ENCODE measurements at places on chromosomes 1 and 21.

- DNase-seq, result no peak
Measured at GRCh38 chr21:36841866-36842265, 124.6 kb downstream of the HLCS start.

DNA sequence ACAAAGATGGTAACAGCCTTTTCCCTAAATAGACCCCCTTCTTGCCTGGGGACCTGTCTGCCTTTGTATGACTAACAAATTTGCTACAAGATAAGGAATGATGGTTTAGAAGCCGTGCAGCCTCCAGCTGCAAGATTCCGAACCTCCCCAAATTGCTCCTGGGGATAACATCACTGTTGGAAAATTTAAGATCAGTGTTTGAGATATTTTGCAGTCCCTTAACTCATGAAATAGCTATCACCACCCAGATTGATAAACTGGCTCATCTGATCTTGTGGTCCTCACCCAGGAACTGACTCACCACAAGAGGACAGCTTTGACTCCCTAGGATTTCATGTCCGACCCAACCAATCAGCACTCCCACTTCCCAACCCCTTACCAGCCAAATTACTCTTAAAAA lies 254.7 kb downstream of the USH2A start:
- no peak for DNase-seq

DNA sequence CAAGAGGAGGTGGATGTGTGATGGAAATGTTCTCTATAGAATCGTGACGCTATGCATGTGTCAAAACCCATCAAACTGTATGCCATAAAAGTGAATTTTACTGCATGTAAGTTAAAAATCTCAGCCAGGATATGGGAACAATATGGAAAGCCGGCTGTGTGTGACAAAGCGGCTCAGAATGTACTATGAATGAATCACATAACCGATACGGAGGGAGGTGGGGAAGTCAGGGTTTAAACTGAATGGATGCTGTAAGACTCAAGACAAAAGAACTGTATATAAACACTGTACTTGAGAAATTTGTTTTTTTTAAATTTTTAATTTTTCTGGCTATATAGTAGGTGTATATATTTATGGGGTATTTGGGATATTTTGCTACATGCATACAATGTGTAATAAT lies 111.6 kb upstream of the PDE4B start:
- DNase-seq, result no peak

GRCh38 chr1:56940039-56940438 lies 25.8 kb downstream of the C8B start:
- DNase-seq, result no peak

- peak; percentile 83 for DNase-seq
Measured at GRCh38 chr1:54378157-54378873, 27.9 kb downstream of the SSBP3 start.

GRCh38 chr1:216464489-216464888 lies 41.2 kb upstream of the USH2A start:
- DNase-seq, result no peak

- DNase-seq, result no peak
Measured at GRCh38 chr21:43829161-43829560, 35.9 kb upstream of the AGPAT3 start.

GRCh38 chr1:57925226-57925625 lies 501.4 kb upstream of the DAB1 start:
- no peak for DNase-seq

- DNase-seq, result no peak
Measured at GRCh38 chr1:12603224-12603623, 14.8 kb downstream of the DHRS3 start.

DNA sequence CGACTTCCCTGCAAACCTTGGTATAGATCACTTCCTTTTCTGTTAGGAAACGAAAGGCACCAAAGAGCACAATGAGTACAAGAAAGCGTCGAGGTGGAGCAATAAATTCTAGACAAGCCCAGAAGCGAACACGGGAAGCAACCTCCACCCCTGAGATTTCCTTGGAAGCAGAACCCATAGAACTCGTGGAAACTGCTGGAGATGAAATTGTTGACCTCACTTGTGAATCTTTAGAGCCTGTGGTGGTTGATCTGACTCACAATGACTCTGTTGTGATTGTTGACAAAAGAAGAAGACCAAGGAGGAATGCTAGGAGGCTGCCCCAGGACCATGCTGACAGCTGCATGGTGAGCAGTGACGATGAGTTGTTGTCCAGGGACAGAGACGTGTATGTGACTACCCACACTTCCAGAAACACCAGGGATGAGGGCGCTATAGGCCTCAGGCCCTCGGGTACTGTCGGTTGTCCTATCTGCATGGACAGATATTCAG lies 18.5 kb downstream of the FAM89A start:
- DNase-seq, result no peak

DNA sequence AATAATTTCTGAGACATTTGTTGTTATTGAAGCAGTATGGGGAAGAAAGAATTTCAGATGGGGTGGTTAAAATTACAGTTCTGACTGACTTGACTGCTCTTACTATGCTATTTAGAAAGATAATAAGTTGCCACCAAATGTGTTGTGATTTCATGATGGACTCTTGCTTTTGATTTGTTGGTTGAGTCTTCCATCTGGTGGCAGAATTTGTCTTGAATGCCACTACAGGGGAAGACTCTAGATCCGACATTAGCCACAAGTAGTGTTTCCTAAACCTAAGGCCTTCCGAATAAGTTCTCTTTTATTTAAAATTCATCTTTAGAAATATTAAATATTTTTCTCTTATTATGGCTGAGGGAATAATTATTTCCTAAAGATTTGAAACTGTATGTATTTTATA lies 190.9 kb upstream of the ADGRL4 start:
- DNase-seq, result peak; percentile 12

DNA sequence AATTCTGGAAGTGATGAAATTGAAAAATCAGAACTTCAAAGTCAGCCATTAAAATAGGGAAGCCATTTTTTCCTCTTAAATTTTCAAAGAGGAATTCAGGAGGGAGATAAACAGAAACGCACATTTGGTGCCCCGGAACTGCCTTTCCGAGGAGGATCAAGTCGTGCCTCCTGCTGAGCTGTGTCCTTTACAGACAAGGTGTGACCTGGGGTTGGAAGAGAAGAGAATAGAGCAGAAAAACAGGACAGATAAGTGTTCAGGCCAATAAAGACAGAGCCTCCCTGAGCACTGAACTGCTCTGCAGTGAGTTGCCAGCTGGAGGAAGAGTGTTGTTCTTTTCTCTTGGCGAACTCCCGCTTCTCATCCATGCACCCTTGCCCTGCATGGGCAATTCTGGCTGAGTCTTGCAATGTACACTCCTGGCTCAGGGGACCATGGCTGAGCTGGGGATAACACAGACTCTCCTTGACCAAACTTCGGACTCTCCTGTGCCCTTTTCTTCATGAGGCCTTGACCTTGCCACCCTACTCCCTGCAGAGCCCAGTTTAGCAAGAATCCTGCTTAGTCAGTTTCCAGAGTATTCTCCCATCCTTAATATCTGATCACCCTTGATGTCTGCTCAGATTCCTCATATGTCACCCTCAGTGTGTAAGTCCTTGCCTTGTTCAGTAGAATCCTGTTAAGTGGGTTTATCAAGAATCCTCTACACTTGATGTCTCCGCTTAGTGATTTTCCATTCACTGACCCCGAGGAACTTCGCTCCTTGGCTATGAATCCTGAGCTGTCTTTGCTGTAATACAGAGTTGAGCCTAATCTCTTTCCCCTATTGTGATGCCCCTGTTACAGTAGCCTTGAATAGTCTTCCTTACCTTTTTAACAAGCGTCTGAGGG lies 1.3 kb upstream of the MTARC1 start:
- no peak for DNase-seq

DNA sequence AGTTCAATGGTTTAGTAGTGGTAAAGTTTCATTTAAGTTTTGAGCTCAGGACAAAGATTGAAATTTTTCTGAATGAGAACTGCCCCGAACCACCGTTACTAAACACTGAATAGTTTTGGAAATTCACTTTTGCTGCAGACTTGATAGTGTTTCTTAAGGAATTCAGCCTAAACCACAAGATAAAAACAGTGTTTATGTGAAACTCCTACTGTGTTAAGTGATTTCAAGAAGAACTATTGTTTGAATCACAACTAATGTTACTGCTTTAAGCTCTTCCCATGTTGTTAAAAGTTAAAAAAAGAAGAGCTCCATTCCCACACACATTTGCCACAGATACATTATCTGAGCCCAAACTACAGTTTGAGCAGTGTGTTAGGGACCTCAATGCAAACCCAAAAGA lies 159.2 kb downstream of the DYRK1A start:
- no peak for DNase-seq

DNA sequence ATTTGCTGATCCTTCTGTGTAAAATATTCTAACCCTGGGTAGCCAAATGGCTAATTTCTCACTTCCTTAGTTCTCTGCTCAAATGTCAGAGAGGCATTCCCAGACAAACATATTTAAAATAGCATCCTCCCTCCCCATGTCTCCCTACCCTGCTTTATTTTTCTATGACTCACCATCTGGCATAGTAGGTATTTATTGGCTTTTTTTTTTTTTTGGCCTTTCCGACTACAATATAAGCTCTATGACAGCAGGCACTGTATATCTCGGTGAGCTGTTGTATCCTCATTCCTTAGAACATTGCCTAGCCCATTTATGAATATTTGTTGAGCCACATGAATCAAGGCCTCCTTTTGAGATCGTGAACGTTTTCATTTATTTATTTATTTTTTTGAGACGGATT lies 1.5 kb upstream of the NEK7 start:
- DNase-seq, result no peak

- DNase-seq, result no peak
Measured at GRCh38 chr21:16181018-16181417, 451.2 kb downstream of the USP25 start.

DNA sequence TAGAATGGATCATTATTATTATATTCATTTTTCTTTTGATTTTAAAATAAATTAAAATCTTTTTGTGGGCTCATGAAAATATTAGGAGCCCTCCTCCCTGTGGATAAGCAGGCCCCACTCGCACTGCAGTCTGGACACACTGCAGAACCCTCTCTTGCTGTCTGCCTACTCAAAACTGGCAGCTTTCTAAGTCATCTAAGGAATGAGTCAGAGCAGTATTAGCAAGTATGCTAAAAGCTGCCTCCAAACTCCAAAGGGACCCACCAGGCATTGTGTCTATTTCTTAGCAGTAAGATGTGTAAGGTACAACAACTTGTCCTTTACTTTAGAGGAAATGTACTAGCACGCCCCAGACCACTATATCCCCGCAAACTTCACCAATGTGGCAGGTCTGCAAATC lies 108.8 kb downstream of the SYF2 start:
- no peak for DNase-seq

- DNase-seq, result no peak
Measured at GRCh38 chr21:33406493-33406892, 3.3 kb downstream of the IFNGR2 start.

DNA sequence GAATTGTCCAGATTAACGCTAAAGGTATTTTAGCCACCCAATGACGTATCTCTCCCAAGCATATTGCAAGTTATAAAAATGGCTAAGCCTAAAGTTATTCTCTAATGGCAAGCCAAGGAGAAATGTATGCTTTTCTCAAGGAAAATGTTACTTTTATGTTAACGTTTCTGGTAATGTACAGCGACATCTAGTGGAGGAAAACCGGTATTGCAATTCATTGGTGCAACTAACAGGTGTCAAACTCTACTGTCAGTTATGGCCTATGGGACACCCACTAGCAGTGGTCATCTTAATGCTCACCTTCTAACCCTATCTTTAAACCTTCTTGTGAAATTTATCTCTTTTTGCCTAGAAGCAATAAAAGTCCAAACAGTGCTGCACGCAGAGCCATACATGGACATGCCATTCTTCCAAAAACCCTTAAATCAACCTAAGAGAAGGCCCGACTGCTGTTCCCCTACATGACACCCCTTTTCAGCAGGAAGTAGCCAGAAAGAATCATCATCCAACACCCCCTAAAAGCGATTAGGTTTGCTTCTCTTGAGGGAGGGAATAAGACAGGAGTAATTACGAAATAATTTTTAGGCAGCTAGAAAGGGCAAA lies 68.7 kb upstream of the LRIF1 start:
- DNase-seq, result peak; percentile 31

DNA sequence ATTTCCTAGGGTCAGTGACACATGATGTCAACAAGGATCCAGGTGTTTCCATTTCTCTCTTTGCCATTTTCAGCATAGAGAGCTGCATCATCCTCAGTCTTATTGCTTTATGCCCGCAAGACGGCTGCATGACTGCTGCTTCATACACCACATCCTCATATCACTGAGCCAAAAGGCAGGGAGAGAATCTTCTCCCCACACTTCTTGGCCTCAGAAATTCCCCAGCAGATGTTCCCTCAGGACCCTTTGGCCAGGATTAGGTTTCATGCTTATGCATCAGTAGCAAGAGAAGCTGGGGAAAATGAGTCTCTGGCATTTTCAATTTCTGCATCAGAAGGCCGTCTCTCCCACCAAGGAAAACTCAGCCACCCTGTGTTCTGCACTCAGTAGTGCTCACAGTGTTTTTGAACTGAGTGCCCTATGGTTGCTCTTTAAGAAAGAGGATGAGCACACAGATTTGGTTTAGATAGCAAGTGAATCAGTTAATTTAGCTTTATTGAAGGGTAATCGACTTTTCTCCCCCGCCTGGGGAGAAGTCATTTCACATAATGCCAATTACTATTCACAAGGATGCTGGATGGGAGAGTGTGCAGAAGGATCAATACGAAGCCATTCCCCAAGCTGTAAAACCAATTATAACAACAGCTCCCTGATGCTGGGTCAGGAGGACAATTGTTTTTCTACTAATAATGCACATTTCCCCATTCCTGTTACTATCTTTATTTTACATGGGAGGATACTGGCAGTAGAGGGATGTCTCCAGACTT lies 360.2 kb downstream of the HHIPL2 start:
- DNase-seq, result no peak

DNA sequence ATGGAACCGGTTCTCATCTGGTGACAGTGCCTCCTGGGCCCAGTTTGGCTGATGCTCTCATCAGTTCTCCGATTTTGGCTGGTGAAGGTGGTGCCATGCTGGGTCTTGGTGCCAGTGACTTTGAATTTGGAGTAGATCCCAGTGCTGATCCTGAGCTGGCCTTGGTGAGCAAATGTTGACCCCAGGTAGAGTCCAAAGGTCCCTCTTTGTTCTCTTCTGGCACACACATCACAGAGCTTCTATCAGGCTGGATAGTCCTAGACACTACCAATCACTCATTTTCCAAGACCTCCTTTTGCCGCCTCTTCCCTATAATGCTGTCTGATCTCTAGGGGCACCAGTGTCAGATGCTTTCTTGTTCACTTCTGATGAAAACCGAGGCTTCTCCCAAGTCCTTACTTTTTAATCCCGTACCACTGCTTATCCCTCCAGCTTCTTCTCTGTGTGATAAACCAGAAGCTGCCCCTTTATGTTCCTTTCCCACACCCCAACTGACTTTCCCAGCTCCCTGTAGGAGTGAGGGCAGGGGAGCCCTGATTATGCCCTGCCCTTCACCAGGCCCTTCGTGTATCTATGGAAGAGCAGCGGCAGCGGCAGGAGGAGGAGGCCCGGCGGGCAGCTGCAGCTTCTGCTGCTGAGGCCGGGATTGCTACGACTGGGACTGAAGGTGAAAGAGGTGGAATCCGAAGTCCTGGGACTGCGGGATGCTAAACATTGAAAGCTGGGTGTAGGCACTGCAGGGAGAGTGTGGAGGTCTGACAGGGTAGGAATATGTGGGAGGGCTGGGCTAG lies 11.1 kb downstream of the PSMD4 start:
- DNase-seq, result no peak

Measured in neuronal stem cell (in vitro differentiated cells).